H1 (cell line): ENCODE measurements at places on chromosomes 1 and 21. TPM values are rescaled to one million over a fixed set of nuclear protein-coding genes. Genes with fewer than 3 reads are reported as not detected.

DNA sequence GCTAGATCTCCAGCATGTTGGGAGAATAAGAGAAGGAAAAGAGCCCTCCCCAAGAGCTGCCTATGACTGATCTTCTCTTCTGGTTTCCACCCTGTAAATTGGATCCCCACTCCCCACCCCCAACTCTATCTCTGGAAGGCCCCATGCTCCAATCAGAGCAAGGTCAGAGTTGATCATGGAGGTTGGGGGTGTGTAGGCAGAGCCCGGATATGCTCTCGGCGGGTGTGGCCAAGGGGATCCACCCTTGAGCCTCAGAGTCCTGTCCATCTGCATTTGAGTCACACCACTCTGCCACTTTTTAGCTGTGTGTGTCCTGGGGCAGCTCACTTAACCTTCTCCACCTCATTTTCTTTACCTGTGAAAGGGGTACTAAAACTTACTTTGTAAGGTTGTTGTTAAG, 79.5 kb downstream of the NAV1 start:
- no peak for DNase-seq

DNA sequence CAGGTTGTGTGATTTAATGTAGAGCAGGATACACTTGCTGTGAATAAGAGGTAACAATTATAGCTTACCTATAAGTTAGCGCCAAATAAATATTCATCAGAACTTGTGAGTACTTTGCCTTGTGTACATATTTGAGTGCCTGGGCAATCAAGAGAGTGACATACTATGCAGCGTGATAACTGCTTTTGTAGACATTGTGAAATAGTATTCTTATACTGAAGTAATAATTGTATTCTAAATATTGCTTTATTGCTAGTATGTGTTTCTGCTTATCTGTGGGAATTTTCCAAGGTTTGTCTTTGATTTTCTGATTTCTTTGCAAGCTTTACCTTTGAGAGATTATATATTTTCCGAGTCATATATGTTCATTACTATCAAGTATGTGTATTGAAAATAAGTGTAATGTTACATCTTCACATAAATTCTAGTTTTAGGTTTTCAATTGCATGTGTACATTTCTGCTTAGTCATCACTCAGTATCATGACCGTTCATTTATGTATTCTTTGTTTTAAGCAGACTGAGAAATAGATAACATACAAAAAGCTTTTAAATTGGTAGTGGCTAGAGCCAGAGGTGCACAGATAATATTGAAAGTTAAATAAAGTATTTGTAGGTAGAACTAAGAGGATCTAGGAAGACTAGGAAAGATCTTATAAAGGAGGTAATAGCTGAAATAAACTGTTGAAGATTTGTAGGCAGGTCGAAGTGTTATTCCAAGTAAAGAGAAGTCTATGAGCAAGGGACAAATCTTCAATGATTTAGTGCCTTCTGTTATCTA, 19.5 kb downstream of the USP25 start:
- no peak for DNase-seq

DNA sequence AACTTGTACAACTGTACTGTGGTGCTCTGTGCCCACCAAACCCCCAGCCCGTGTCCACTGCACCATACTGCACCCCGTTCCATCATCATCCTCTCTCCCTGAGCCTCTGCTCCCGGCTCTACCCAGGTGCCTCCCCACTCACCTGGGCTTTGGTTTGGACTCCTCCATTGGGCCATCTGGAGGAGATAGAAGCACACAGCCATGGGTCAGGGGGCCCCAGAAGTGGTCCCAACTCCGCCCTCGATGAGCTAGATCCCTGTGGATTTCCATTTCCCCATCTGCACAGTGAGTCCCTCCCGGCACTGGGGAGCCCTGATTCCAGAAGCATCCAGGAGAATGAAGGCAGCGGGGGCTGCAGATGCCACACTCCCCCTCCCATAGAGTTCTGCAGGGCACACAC, 10.8 kb downstream of the TNNT2 start:
- DNase-seq = no peak

- DNase-seq = no peak
These were observed 40.3 kb downstream of the CD247 start for GRCh38 chr1:167477986-167478385.

GRCh38 chr1:44284184-44284583, 70.9 kb downstream of the ERI3 start:
- DNase-seq = no peak

- no peak for DNase-seq
These were observed 28.9 kb upstream of the GPR137B start for GRCh38 chr1:236113324-236114032.

DNA sequence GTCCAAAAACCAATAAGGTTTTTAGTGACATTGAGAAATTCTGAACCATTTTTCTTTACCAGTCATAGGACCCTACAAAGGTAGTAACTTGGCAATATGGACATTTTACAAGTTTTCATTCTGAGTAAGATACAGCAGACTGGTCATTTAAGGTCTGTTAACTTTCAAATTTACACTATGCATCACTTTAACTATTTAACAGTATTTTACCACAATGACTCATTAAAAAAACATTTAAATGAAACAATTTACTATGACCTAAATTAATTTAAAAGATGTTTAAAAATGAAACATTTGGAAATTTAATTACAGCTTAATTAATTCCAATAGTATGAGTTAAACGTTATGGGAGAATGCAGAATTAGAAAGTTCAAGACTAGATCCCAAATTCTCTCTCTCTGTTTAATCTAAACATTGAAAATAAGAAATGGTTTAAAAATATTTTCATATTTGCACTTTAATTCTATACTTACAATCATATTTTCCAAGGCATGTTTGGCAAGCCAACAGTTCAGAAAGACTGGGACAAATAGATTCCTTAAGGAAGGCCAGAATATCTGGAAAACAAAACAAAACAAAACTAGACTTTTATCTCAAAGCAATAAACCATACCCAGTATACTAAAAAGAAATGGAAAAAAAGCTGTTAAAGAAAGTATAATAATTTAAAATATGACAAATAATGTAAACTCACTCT, 140.9 kb downstream of the KCNT2 start:
- DNase-seq = no peak

DNA sequence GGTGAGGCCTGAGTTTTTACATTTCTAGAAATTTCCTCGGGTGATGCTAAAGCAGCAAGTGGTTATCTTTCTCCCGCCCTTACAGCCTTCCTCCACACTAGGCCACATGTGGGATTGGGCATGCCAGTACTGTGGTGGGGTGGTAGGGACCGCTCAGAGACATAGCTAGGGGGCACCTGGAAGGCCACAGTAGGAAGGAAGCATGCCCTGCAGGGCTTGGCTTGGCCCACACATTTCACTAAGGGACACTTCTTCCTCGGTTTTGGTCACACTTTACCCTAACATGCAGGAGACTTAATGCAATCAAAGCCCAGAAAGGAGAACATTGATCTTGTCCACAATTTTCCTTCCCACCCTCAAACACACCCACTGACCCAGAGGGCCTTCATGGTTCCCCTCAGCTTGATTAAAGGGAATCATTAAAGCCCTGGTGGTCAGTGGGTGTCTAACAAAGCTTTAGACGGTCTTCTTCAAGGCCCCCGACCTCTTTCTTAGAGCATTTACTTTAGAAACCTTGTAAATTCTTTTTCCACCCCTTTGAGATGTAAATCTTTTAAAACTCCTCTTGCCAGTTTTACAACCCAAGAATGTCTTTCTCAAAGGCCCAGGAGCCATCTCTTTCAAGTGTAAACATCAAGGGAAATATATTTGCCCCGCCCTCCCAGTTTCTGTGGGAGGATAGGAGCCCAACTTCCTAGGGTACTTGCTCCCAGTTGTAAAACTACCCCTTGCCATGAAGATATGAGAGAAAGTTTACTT, 246.4 kb upstream of the PTBP2 start:
- no peak for DNase-seq

GRCh38 chr1:196209983-196210382, 398.3 kb downstream of the KCNT2 start:
- DNase-seq = no peak

DNA sequence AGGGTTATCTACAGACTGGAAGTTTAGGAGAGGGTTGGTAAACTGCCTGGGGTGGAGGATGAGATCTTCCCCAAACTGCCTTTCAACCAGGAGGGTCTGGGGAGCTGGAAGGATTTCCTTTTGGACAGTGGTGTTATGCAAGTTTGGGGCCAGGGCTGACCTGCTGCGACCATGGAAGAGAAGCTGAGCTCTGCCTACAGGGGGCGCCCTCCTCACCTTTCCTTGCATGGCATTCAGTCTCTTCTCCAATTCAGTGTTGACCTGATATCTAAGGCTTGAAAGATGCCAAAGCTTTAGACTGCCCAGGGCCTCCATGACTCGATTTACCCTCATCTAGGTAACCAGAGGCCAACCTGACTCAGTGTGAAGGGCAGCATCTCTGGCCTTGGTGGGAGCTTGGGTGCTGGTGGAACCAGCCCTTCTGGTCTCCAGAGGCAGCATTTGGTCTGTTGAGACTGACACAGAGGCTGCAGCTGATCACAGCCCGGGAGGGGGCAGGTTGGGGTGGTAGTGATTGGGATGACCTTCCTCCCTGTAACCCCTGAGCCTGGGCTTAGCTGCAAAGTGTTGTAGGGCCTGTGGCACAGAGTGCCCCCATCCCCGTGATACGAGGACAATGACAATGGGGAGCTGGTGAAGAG, 170.0 kb downstream of the GRIK3 start:
- DNase-seq = no peak

DNA sequence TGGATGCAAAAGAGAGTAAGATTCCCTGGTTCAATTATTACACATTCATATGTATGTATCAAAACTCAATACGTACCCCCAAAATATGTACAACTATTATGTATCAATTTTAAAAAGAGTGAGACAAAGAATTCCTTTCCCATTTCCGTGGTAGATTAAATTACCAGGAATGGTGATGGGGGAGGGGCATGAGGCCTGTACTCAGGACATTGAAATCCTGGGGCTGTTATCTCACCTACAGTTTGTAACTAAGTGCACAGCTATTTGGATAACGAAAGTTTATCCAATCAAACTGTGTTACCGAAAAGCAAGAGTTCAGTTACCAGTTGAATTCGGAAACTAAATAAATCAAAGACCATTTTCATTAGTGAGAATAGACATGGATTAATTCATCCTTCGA, 8.3 kb upstream of the ESRRG start:
- DNase-seq = no peak

GRCh38 chr1:83766241-83766691, 232.7 kb downstream of the TTLL7 start:
- DNase-seq = no peak

The DISC1 gene
- total RNA-seq = 3.5 and 3.6 TPM in 2 replicates

DNA sequence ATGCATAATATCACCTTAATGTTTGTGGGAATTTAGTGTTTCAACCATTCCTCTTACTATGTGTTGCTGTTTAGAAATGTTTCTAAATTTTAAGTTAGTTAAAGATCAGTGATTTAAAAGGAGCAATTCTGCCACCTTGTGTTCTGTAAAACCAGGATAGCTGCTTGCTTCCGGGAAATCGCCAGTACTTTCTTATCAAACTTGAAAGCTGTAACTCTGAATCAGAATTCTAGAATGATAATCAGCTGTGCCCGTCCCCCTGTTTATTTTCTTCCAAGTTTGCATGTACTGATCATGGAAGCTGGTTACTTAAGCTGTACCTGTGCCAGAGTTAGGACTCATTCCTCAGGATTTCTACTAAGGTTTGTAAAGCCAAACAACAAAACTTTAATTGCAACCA, 656.4 kb downstream of the LTN1 start:
- DNase-seq = no peak

DNA sequence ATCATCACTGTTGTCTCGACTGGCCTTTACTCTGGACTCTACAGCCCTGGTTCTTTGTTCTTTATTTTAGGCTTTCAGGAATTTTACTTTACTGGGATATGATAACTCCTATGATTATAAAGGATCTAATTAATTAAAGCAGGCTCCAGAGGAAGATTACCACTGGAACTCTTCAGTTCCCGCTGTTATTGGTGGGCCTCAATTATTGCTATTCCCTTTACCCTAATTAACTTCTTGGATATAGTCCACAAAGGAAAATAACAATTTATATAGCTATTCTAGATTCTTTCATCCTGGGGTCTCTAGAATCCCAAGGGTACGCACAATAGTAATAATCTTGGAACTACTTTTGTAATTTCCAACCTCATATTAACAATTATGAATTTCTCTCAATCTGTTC, 8.5 kb upstream of the OVAAL start:
- no peak for DNase-seq

The NBPF1 gene
- 19.3 and 19.4 TPM in 2 replicates for total RNA-seq

GRCh38 chr1:11729498-11730428, 6.2 kb upstream of the AGTRAP start:
- no peak for DNase-seq

The TINAGL1 gene
- 9.7 and 11.2 TPM in 2 replicates for total RNA-seq

DNA sequence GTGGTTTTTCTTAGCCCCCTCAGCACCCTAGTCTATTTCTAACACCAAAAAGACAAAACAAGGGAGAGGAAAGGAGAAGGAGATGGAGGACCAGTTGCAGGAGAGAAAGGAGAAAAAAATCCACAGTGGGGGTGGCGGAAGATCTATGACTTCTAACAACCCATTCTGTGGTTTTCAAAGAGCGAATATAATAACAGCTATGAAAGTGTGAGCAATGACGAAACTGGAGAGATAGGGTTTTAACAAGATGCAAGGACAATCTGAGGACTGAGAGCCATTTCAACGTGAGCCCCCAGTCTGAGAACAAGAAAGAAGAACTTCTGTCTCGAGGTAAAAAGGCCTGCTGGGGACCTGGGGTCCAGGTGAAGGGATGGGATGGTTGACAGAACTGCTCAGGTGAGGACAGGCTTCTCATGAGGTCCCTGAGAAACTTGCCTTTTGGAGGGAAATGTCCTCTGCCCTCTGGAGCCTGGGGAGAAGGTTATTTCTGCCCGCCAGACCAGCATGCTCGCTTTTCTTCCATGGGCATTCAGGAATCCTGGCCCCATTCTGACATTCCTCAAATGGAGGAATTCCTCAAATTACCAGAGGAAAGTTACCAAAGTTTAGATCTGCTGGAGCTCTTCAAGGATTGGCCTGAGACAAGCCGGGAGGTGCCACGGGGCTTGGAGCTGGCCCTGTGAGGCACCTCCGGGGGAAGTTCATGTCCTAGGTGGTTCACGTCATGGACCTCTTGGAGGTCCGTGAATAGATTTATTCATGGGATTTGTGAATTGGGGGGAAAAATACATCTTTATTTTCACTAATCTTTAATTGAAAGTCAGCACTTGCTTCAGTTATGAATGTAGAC, at the start of gene CD160:
Gene CD160 (plus strand): TSS at position 270 of the 850 bp plus-strand sequence. CDS start 8,829 bp downstream, outside the sequence.
- DNase-seq = no peak
